ENCODE measurements at places on chromosomes 12 and 14.
A peak's percentile ranks its signal among the peaks of the same experiment; 100 is the strongest.

DNA sequence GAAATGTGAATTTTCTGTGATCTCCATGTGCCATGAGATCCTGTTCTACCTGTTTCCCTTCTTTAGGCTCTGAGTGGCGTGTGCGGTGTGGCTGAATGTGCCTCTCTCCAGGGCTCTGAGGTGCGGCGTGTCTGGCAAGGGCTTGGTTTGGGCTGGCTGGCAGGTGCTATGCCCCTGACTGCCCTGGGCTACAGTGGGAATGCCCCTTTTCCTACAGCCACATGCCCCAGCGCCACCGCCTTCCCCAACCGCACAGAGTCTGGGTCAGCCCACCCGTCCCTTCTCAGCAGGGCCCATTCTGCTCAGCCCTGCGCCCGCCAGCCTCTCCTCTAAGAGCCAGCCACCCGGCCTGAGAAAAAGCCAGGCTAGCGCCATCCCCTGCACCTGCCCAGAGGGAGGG, 24.7 kb downstream of the BTBD6 start:
- no peak for DNase-seq

- peak; percentile 13 for DNase-seq
These were observed 574.1 kb downstream of the SLC16A7 start for GRCh38 chr12:60169904-60170303.

DNA sequence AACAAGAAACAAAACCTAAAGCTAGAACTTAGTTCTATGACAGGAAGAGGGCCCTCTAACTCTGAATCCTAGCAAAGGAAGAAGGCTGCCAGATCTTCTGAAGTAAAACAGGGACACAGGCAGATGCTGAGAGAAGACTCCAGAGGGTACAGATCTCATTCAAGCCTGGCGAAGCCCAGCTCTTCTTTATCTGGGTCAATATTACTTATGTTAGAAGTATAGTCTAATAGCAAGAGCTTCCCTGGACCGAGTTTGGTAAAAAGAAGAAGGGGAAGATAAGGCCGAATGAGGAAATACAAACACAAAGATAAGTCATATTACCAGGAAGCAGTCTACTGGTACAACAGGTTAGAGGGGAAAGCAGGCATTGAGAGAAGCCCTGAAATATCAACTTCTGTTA, 79.9 kb upstream of the CCDC91 start:
- no peak for DNase-seq

DNA sequence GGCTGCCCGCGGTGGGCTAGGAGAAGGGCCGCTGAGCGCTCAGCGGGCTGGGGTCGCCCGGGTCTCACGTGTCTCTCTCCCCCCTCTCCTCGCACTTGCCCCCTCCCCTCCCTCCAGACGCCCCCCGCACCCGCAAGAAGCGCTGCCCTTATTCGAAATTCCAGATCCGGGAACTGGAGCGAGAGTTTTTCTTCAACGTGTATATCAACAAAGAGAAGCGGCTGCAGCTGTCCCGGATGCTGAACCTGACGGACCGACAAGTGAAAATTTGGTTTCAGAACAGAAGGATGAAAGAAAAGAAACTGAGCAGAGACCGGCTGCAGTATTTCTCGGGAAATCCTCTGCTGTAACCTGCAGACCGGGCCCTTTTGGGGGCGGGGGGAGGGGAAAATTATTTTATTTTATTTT, 314 bp upstream of the HOTAIR start:
- no peak for DNase-seq

DNA sequence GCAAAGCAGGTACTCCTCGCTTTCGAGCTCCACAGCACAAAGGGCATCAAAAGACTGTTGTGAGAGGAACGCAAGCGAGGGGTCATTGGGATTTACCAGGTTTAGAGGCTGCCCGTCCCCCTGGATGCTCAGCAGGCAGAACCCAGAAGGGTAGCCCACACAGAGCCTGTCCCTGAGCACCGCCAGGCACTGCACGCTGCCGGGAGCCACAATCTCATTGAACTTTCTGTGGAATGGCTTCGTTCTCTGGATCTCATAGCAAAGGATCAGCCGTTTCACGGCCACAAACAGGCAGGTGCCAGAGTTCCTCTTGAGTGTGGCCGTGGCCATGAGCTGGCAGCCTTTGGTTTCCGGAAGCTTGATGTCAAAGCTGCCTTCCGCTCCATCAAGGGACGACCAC, 21.5 kb downstream of the AMN start:
- no peak for DNase-seq

- DNase-seq, result no peak
These were observed 12.4 kb upstream of the ETFBKMT start for GRCh38 chr12:31647086-31647491.

DNA sequence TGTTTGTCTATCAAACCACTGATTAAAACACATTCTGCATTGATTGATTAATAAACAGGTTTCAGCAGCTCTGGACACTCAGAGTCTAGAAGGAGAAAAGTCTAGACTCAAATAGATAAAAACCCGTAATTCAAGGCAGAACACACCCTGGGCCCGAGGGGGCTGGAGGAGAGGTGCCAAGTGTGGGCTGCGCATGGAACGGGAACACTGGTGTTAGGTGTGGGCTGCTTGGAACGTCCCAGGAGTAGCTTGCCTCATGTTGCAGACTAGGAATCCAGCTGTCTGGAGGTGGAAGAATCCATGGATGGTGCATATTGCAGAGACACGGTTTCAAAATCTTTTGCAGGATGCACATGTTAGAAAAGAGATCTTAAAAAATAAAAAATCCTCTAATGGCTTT, 223.0 kb downstream of the APAF1 start:
- no peak for DNase-seq

DNA sequence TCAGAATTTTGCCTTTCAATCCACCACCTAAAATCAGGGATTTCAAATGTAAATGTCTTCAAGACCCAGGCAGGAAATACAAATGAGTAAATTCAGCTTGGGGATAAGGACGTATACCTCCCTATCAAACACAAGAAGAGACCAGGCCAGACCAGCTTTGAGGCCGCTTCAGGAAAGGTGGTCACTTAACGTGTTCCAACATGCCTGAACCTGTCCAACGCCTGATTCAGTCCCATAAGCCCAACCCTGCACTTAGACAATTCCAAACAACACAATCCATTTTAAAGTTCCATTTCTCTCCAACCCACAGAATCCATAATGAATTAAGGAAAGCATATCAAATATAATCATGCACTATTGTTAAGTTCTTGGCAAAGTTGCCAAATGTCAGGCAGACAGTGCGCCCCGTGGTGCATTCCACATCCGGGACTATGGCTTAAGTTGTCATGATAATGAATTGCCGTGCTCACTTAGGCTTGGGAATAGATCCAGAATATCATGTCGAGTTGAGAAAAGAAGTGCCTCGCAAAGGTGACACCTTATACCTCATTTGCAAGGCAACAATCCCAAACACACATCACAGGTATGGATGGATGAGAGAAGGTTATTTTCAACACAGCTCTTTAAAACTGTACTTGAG, 35.5 kb downstream of the CCDC60 start:
- DNase-seq, result no peak

DNA sequence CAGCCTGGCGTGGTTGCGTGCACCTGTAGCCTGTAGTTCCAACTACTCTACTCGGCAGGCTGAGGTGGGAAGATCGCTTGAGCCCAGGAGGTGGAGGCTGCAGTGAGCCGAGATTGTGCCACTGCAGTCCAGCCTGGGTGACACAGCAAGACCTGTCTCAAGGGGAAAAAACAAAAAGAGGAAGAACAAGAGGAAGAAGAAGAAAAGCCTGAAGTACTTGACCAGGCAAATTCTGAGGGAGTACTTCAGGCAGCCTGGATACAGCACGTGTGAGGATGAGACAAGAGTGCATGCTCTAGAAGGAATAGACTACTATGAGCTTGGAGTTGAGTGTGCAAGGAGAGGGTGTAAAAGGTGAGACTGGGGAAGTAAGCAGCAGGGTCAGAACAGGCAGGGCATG, 1.8 kb downstream of the GDF3 start:
- DNase-seq, result no peak

GRCh38 chr12:6183689-6184428, 16.3 kb upstream of the CD9 start:
- peak; percentile 44 for DNase-seq

GRCh38 chr12:77189458-77189857, 124.1 kb upstream of the E2F7 start:
- peak; percentile 87 for DNase-seq

DNA sequence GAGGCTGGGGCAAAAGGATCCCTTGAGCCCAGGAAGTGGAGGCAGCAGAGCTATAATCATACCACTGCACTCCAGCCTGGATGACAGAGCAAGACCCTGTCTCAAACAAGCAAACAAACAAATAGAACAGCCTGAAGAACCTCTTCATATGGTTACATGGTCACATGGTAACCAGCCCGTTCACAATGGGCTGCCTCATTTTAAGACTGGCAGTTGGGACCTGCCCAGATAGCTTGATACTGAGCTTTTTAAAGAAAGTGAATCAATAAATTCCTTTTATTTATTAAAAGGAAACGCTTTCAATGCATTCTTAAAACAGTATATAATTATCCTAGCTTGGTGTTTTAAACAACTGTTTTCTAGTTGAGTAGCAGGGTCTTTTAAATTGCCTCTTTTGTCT, 10.5 kb downstream of the MLXIP start:
- no peak for DNase-seq

- peak; percentile 20 for DNase-seq
These were observed 43.8 kb downstream of the RESF1 start for GRCh38 chr12:32002848-32003493.

DNA sequence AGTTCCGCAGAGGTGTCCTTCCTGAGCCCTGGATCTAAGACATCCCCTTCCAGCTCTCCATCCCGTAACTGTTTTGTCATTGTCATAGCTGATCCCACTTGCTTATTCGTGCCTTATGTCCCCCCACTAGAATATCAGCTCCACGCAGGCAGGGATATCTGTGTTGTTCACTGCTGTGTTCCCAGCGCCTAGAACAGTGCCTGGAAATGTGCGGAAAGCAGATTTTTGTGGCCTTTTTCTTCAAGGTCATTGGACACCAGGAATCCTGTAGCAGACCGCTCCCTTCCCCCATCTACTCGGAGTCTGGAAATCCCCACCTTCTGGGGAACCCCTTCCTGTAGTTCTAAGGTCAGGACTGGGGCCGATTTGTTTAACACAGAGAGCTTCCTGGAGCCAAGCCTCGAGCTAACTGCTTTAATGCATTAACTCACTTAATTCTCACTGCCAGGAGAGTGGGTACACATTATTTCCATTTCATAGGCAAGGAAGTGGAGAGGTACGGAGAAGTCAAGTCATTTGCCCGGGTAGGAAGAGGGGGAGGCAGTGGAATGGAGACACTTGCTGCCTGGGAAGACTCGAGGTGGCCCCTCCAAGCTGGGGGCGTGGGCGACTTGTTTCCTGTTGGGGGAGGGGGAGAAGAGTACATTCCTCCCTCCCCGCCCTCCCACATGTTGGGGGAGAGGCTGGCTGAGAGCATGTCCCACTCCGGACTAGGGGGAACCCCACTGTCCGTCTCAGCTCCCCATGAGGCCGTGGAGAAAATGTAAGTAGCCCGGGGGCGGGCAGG, 1.2 kb upstream of the SH2B3 start:
- peak; percentile 54 for DNase-seq

GRCh38 chr14:65462411-65462810, 49.9 kb downstream of the FUT8 start:
- DNase-seq, result peak; percentile 78

- DNase-seq, result peak; percentile 37
These were observed 124.6 kb downstream of the KICS2 start for GRCh38 chr12:64097366-64098105.

DNA sequence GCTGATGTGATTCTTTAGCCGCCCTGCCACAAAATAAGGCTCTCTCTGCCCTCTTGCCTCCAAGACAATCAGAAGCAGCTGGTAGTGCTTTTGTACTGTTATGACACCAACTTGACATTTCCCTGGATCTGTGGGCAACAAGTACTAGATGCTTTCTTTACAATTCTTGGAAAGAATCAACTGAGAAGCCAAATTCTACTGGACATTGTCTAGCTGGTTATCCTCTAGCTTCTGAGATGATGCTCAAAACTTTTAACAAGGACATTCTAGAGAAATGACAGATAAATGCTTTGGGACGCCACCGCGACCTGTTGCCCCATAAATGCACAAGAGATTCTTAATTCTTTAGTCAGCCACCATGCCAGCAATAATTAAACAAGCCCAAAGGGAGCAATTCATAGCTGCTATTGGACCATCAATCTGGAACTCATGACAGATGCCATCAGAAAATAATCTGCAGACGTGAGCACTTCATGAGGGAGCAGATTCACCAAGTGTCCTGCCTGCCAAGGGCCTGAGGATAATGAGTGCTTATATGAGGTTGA, 22.8 kb downstream of the FMNL3 start:
- no peak for DNase-seq

DNA sequence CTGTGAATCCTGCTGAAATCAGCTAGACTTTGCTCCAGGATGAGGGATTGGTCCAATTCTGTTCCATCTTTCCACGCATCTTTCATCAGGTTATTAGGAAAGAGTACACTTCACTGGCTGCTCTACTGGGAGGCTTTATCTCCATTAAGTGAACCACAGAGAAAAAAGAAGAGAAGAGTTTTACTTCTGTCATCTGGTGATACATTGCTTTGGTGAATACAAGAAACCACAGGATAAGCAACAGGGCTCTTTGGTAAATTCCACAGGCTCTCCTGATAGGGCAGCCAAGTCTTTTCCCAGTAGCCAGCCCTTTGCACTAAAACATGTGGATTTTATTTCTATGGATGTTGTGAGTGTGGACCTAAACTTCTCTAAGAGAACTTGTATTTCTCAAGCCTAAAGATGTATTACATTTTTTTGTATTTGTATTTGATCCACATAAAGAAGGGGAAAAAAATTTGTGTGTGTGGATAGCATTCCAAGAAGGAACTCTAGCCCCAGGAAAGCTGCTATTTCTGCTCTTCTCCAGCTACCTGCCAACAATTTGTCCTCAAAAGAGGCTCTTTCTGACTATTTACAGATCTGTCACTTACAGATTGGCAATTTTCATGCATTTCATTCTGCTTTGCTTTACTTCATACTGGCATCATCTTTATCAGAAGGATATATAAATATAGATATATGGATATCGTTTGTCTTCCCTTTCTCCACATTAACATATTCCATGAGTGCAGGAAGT, 1117.6 kb upstream of the TMEM132C start:
- DNase-seq, result peak; percentile 44

GRCh38 chr12:46100551-46101484, 110.4 kb upstream of the SCAF11 start:
- no peak for DNase-seq

DNA sequence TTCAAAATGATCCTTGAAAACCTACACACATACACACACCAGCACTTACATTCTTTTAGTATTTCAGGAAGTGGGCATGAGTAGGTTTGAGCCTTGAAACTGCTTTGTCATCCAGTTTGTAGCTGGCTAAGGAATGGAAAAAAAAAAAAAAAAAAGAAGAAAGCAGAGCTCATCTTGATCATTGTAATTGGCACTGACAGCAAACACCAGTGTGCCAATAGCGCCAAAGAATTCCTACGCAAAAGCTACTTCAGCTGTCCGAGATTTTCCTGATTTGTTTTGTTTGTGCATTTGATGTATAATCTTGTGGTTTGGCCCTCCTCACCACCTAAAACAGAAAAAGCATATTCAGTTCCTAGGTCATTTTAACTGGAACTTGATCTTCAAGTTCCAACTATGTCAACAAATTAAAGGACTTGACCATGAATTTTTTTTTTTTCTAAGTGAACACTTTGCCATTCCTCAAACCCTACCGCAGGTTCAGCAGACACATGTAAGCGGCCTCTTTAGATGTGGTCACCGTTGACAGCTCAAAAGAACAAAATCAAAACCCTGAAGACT, 57.3 kb downstream of the FLRT2 start:
- peak; percentile 67 for DNase-seq
